B cell (primary cell): ENCODE measurements at places on chromosomes 1 and 21. TPM values are rescaled to one million over a fixed set of nuclear protein-coding genes. Genes with fewer than 3 reads are reported as not detected.

PKLR gene
- not detected in 2 replicates for total RNA-seq

TMPRSS3 gene
- 0.12 and 0.22 TPM in 2 replicates for total RNA-seq

FCGR3B gene
- not detected in 2 replicates for total RNA-seq

CCDC27 gene
- not detected in 2 replicates for total RNA-seq

DNA sequence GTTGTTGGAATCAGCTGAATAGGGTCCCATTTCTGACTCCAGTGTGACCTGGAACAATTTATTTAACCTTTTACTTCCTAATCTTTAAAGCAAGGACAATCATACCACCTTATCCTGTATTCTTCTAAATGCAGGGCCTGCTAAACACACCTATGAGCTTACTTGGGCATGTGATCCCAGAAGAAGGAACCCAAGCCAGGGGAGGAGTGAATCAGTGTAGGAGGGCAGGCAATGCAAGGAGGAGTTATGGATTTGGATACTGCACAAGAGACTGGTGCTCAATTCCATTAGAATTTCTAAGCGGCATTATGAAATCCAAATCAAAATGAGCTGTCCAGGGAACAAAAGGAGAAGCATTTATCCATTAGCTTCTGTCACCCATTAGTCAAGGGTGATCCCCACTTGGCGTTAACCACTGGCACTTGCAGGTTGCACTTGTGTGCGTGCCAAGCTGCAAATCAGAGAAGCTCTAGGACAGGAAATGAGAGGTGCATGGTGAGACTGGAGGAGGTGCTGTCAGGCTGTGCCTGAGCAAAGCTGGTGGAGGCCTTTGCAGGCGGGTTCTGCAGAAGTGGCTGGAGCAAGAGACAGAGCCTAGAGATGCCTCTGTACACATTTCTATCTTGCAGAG, 297.2 kb upstream of the PLXNA2 start:
- no peak for DNase-seq

GRCh38 chr1:178942285-178943198, 71.7 kb upstream of the ANGPTL1 start:
- DNase-seq = no peak

- DNase-seq = no peak
These were observed 49.6 kb downstream of the TBX19 start for GRCh38 chr1:168330285-168330684.

GRCh38 chr1:226325178-226325577, 16.2 kb upstream of the LIN9 start:
- DNase-seq = no peak

- DNase-seq = peak; percentile 21
These were observed 95.9 kb downstream of the GIPC2 start for GRCh38 chr1:78141531-78142231.
